ENCODE measurements at places on chromosomes 7 and 10.
A peak's percentile ranks its signal among the peaks of the same experiment; 100 is the strongest.

- peak; percentile 80 for DNase-seq
Measured at GRCh38 chr10:101214446-101215396, 14.5 kb downstream of the LBX1 start.

DNA sequence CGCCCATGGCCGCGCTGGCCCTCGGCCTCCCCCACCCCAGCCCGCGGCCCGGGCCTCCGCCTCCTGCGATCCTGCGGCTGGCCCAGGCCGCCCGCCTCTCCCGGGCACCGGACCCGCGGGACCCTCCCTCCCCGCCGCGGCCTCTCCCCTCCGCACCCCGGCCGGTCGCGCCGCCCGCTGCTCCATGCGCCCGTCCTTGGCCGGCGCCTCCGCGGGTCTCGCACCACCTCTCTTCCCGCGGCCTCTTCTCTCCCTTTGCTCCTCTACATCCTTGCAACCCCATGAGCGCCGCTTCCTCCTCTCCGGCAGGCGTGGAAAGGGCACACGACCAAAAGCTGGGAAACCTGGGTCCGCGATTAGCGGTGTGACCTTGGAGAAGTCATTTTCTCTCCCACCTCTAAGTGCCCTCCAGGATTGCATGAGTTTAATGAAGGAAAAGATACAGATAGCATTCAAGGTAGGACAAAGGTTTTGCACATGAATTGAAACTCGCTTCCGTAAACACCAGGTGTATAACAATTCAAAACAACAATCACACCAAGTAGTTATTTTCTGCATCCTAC lies 448 bp upstream of the SRPK2 start:
- DNase-seq, result peak; percentile 76

DNA sequence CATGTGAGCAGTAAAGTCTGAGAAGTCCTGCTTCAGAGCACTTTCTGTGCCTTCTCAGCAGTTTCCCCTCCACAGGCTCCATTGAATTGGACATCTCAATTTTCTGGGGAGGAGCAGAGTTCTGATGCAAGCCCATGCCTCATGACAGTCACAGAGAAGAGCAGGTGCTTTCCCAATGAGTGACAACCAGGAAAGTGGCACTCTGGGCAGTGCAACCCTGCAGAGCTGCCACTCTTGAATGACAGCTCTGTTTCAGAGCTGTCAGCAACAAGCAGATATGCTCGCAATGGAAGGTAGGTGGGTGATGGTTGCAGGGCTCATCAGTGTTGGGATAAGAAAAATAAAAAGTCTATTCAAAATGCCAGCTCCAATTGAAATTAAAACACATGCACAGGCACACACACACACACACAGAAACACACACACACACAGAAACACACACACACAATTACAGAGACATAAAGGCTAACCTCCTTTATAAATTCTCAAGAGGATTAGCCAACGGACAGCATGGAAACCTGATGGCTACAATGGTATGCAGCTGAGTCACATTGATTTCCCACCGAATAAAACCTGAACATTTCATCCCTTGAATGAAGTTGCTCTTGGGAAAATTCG lies 50.5 kb downstream of the C10orf67 start:
- no peak for DNase-seq

- no peak for DNase-seq
Measured at GRCh38 chr10:96967847-96968246, 135.7 kb downstream of the LCOR start.

- DNase-seq, result no peak
Measured at GRCh38 chr7:158204453-158204852, 383.2 kb downstream of the PTPRN2 start.

GRCh38 chr7:31679574-31680305 lies 7.3 kb upstream of the PPP1R17 start:
- DNase-seq, result peak; percentile 80

DNA sequence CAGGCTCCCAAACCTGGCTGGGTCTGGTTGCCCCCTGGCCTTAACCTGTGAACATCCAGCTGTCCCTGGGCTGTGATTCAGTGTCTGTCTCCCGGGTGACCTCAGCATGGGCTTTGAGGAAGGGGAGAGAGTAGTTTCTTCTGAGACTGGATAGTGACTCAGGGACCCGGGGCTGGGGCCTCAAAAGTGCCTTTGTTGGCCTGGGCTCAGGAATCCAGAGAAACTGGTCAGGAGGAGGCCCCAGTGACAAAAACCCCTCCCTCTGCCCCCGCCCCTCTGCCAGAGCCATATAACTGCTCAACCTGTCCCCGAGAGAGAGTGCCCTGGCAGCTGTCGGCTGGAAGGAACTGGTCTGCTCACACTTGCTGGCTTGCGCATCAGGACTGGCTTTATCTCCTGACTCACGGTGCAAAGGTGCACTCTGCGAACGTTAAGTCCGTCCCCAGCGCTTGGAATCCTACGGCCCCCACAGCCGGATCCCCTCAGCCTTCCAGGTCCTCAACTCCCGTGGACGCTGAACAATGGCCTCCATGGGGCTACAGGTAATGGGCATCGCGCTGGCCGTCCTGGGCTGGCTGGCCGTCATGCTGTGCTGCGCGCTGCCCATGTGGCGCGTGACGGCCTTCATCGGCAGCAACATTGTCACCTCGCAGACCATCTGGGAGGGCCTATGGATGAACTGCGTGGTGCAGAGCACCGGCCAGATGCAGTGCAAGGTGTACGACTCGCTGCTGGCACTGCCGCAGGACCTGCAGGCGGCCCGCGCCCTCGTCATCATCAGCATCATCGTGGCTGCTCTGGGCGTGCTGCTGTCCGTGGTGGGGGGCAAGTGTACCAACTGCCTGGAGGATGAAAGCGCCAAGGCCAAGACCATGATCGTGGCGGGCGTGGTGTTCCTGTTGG lies at the start of gene CLDN4:
CLDN4 (plus strand) TSS at position 316 of the 903 bp plus-strand sequence; CDS start at position 522, 206 bp downstream.
- peak; percentile 72 for DNase-seq

GRCh38 chr7:106765727-106766355 lies 99.2 kb upstream of the PIK3CG start:
- no peak for DNase-seq

DNA sequence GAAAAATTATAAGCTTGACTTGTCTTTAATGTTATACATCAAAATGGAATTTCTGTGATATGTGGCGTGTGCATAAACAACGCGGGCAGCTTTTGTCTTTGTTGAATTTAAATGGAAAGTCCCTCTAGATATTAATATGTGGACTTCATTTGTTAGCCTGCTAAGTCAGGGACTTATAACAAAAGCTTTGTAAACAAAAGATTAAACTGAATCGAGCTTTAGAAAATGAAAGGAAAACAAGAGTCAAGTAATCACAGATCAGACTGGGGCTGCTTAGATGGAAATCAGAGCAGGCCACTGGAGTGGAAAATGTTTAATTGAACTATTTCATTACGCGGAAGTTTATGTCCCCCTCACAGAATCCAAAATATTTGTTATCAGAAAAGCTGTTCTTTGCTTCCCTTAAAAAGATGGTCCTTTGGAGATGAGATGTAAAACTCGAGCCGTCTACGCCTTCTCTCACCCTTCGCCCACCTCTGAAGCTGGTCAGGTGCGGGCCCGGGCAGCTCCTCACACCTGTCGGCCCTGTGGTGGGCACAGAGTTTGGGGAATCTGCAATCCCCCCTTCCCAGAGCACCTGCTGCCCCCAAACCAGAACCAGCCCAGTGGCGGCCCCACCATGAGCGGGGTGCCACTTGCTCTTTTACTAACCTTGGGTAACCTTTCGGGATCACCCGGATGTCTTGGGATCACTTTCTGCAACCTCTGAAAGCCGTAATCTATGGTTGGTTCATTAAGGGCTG lies 116.2 kb downstream of the EBF3 start:
- DNase-seq, result no peak

- peak; percentile 58 for DNase-seq
Measured at GRCh38 chr7:154832557-154833138, 170.3 kb downstream of the PAXIP1 start.

DNA sequence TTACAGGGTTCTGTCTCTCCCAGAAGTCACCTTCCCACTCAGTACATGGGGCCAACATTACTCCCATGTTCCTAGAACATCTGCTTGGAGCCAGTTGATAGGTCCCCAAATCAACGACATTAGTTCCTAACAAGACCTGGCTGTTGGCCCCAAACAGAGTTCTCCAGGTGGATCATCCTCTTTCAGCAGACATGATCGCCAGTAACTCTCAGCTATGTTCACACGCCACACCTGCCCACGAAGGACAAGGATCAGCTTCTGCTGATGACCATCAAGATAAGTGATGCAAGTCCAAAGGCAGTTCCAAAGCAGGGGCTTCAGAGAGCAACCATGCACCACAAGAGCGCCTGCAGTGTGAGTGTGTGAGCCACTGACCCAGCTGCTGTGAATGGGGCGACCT lies 11.0 kb downstream of the ZNF777 start:
- DNase-seq, result no peak

- DNase-seq, result peak; percentile 62
Measured at GRCh38 chr7:155190688-155191087, 107.0 kb upstream of the INSIG1 start.

- DNase-seq, result peak; percentile 80
Measured at GRCh38 chr7:54543051-54543488, 895 bp downstream of the VSTM2A start.

- no peak for DNase-seq
Measured at GRCh38 chr7:38373155-38373554, 99.7 kb upstream of the TARP start.

DNA sequence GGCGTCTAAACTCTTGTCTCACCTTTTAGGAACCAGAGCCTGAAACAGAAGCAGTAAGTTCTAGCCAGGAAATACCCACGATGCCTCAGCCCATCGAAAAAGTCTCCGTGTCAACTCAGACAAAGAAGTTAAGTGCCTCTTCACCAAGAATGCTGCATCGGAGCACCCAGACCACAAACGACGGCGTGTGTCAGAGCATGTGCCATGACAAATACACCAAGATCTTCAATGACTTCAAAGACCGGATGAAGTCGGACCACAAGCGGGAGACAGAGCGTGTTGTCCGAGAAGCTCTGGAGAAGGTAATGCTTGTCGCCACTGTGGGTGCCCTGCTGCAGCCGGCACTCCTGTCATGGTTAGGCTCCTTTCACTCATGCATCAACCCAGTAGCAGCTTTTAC lies 113.1 kb downstream of the ZMYND11 start:
- DNase-seq, result no peak

DNA sequence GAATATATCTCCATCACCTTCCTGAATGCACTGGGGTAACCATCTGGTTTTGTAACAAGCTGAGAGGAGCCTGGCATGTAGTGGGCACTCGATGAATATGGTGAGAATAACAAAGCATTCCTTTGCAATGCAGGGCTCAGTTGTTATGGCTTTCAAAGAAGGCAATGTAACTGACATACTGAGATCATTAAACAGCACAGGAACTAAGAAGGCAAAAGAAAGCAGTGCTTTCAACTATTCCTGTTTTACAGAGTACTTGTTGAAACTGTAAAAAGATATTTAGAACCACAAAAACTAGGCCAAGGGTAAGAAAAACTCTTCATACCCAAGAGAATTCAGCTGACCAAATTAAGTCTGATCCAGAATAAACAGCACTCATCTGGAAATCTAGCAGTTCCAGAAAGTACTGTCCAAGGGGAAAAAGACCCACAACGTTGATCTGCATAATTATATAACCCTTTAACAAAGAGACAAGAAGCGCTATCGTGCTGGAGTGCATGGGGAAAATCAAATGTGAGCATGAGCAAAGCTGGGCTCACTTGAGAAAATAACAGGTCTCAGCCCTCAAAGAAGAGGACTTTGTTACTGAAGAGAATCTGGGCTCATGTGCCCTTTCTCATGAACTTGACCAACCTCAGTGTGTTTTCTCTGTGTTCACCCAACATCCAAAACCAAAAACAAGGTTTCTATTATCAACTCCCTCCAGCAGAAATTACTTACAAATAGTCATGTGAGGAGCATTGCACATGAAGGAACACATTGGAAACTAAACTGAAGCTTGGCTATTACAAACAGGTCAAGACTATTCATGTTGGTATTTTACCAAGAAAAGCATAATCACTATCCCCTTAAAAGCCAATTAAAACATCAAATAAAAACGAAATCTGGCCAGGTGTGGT lies 116.2 kb downstream of the AVL9 start:
- DNase-seq, result no peak

DNA sequence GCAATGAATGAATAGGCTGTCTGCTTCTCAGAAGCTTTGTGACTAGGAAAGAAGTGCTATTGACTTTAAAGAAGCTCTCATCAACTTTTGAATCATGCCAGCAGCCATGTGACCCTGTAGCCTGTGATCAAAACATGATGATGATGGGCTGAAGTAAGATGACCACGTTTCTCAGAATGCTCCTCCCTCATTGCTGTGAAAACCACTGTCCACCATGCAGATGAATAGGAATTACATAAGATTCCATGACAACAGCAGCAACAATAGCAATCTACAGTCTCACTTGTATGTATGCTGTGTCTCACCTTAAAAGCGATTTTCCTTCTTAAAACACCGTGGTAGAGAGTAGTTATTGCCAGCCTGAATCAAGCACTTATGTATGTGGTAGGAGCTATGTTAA lies 228.4 kb downstream of the TRIL start:
- peak; percentile 80 for DNase-seq

DNA sequence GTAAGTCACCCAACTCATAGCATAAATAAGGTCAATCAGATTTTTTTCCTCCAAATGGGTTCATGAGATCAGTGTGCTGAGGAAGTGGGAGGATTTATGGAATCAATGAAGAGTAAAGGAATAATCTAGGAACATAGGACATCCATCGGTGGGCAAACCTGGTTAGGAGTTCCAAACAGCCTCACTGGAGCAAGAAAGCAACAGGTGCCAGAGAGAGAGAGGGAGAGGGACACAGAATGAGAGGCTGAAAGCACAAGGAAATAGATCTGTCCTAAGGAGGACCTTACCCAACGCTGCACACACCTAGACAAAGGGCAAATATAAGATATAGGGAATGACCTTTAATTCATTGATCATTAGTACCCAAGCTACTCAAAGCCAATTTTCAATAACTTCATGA lies 119.5 kb upstream of the ANKRD1 start:
- no peak for DNase-seq

DNA sequence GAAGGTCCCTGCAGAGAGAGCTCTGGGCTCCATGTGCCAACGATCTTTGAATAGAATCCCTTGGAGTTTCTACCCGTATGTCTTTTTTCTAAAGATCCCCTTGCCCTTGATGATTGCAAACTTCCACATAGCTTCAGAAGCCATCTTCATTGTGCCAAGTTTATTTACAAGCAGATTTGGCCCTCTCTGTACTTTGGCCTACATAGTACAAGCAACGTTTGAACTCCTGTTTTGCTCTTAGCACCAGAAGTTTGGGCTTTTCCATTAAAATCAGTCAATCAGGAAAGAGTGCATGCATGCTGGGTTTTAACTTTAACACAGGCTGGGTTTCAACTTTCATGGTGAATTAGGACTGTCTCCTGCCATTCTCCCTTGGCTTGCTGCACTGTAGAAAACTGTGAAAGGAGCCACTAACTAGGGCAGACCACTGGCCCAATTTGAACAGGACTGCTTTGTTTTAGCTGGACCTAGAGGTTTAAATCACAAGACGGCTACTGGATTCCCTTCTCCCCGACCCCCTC lies 557.6 kb upstream of the GALNT17 start:
- DNase-seq, result no peak

GRCh38 chr10:103820101-103821062 lies 35.0 kb downstream of the SH3PXD2A start:
- peak; percentile 69 for DNase-seq

All from NCI-H69 (cell line).